ENCODE measurements at places on chromosomes 2 and 18.

- no peak for DNase-seq
Observed at GRCh38 chr2:208142240-208142924, 3.6 kb downstream of the CRYGB start.

GRCh38 chr18:14974088-14974487 is 226.1 kb downstream of the ANKRD30B start:
- DNase-seq, result no peak

GRCh38 chr2:231218366-231218765 is 19.9 kb downstream of the ARMC9 start:
- no peak for DNase-seq

- DNase-seq, result no peak
Observed at GRCh38 chr2:151472966-151473365, 63.3 kb downstream of the RIF1 start.

- no peak for DNase-seq
Observed at GRCh38 chr2:97734061-97735051, 21.0 kb downstream of the ZAP70 start.

DNA sequence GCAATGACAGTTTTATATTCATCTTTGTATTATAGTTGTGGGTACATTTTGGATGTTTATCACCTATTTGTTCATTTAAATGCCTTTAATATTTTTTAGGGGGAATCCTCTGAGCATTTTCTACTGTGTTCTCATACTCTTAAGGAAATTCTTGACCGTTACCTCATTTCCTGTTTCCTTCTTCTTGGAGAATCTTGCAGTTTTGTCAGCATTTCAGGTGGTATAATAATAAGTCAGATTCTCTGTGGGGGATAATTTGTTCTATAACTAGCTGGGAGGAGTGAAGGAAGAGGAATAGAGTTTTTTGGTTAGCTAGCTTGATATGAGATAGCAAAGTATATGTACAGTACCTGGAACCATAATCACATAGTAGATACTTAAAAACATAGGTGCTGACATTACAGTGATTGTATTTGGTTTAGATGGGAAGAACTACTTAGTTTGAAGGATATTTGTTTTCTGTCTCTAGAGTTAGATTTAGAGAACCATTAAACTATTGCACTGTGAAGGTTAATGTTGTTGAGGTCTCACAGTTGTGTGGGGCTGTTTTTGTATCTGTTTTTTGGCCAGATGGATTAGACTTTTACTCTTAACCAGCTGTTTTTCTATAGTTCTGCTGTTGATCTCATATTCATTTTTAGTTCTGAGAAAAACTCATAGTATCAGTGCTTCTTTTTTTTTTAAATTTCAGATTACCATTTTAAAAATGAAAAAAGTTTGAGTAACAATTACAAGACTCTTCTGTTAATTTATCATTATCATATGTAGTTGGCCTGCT is 14.2 kb downstream of the MTX2 start:
- no peak for DNase-seq

DNA sequence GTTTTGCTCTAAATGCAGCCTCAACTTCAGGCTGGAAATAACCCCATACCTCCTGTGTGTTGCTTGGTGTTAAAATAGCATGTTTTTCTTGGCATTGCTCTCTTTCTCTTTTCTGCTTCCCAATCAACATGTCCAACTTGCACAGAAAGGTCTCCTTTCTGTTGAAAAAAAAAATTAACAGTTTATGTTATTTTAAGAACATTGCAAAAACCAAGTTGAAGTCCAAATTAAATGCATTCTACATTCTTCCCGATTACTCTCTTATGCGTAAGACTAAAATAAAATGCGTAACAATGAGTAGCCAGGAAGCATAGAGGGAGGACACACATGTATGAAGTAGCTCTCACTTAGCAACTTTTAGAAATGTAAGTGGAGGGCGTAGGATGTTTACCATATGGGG is 1406.1 kb upstream of the NXPH2 start:
- DNase-seq, result no peak

- DNase-seq, result no peak
Observed at GRCh38 chr2:208129744-208130711, at the start of gene CRYGC. TSS of gene CRYGC (minus strand) at chr2:208129828. CDS start at chr2:208129792, 36 bp downstream.

- DNase-seq, result no peak
Observed at GRCh38 chr2:186183406-186183805, 302.7 kb upstream of the ZC3H15 start.

DNA sequence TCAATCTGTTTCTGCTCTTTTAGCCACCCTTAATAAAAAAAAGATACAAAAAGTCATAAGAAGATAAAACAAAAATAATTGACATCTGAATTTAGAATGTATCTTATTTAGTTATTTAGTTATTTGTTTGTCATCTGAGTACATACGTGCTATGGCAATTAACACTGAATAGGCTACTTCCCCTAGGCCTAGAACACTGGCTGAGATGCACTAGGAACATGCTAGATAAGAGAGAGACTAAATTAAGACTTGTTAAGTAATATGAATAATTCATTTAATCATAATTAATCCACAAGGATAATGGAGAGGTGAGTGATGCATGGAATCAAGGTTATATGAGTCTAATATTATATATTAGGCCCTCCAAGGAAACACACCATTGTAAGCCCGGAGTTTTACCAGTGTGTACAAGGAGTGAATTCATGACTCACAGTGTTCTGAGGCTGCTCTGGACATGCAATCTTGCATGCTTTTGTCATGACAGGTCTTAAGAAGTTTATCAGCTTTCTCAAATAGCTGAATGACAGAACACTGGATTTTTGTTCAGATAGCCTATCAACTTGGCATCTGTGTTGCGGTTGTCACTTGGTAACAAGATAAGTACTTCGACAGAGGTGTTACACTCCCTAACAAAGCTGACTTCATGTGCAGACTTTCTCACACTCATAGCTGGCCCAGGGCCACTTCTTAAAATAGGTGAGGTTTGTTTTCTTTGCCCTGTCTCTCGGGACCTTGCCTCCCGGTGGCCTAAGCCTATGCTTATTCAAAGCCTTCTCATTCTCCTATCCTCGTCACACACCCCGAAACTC is 5.0 kb upstream of the SERPINB2 start:
- DNase-seq, result no peak

DNA sequence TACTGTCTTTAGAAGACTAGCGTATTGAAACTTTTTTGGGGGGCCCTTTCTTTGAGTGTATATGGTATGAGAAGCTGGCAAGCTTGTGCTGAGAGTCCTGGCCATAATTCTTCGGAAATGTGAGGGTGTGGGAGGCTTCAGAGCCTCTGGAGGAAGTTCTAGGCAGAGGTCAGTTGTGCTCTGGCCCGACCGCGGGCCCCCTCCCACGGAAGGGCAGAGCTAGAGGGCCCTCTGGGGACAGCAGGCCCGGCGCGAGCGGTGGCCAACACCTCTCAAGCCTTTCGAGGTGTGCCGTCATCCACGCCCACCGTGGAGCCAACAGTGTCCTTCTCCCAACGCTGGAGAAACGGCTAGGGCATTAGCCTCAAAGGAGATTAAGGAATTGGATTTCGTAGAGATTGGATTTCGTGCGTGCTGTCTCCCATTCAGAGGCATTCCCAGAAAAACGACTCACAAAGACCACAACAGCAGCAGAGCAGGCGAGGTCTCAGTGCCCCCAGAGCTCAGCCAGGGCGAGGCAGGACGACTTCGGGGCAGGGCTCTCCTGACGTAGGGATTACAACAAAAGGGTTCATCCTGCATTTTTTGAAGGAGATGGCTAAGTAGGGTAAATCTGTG is 2.2 kb upstream of the MTCL1 start:
- no peak for DNase-seq

DNA sequence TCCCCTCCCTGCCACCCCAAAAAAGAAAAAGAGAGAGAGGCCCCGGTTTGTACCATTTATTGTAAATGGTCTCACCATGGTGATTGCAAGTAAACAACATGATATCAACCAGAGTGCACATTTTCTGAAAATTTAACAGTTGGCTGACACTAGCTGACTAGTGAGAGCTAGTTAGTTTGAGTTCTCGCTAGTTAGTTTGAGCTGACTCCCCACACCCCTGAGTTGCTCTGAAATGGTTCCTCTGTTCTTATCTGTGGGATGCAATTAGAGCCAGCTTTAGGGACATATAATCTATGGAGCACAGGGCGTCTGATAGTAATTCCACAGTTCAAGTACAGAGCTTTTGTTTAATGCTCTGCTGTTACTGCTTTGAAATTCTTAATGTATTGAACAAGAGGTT is 13.1 kb downstream of the CASP10 start:
- DNase-seq, result no peak

DNA sequence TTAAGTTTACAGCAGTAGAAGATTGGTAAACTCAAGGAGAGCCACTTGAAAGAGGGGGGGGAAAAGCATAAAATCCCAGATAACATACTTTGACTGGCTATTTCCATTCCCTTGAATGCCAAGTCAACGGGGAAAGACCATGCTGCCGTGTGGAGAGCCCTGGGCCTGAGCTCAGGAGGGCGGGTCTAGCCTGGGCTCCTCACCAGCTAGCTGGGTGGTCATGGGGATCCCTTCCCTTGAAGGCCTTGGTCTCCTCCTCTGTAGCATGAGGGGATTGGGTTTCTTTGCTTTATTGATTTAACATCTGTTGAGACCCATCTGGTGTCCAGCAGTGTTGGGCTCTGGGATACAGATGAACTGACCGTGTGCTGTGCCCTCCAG is 35.0 kb downstream of the TEX51 start:
- DNase-seq, result no peak

GRCh38 chr2:55361465-55362189 is 58.0 kb downstream of the CCDC88A start:
- DNase-seq, result no peak

DNA sequence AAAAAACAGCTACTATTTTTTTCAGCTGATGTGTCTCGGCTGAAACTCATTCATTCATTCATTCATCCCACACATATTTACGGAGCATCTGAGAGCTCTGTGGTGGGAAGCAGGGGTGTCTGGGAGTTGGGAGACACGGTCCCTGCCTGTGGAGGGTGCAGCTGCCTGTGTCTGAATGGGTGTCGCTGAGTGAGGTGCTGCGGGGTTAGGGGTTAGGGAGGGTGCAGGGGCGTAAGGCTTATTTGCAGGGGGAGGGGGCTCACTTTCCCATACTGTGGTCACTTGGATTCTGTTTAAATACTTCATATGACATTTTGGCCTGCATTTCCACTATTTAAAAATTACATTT is 89.4 kb upstream of the ASB18 start:
- no peak for DNase-seq

GRCh38 chr18:77065221-77065981 is 67.2 kb downstream of the MBP start:
- no peak for DNase-seq

GRCh38 chr2:120398051-120398995 is 52.4 kb downstream of the INHBB start:
- no peak for DNase-seq
